ENCODE measurements at places on chromosomes 3 and 15. TPM values are rescaled to one million over a fixed set of nuclear protein-coding genes. Genes with fewer than 3 reads are reported as not detected.

DNA sequence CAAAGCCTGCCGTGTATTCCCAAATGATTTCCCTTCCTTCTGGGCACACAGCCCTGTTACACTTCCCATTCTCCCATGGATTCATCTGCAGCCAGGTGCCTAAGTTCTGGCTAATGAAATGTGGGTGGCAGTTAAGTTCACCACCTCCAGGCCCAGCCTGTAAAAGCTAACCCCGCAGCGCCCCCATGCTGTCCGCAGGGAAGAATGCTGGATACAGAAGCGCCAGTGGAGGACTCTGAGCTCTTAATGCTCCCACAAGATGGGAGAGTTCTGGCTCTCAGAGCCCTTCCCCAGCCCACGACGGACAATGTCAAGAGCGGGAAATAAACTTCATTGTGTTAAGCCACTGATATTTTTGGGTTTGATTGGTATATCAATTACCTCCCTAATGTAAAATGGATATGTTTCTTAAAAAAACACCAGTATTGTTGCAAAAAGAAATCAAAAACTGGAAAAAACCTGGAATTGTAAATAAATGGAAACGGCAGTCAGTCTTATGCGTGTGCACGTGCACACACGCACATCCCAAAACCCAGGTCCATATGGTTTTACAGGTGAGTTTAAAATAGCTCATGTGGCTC lies 37.7 kb upstream of the FGD5 start:
- H3K27me3 ChIP-seq, result peaks cover 22% of the 10 kb centered on the region
- no peaks in the 10 kb centered on the region for H3K4me1 ChIP-seq
- no peak overlapping the region for H3K27ac ChIP-seq
- DNase-seq, result peak; percentile 35
- H3K4me3 ChIP-seq, result no peak overlapping the region

DNA sequence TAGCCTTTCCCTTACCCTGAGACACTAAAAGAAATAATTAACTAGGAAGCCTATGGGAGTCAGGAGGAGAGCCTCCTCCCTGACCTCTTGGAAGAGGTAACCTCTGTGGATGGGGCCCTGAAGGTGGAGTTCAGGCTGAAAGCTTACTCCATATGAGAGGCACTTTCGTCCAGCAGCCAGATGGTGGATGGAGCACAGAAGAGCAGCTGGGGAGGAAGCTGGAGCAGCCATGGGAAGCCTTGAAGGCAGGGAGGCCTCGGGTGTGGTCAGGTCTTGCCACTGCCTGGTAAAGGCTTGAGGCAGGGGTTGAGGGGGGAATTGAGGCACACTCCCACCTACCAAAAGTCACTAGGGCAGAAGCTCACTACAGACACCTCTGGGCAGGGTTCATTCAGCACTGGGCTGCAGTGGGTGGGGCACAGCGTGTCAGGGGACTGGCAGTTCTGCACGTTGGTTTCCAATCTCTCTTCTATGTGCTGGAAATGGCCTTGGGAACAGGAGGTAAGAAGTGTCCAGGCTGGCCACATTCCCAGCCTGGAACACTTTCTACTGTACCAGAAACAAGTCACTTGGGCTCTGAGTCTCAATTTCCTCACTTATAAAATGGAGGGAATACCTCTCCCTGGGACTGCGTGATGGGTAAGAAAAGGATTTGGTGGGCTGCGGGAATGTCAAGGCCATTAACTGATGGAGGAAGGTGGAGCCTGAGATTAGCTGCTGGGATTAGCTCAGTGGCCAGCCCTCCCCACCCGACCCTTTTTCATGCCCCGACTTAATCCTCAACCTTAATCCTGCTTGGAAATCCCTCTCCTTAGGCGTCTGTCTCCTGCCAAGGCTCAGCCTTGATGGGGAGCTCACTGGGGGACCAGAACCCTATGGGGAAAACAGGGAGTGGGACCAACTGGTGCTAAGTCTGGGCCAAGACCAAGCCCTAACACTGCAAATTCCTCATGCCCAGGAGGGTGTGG lies 5.4 kb downstream of the PCBP4 start:
- H3K27me3 ChIP-seq, result peaks cover 7% of the 10 kb centered on the region
- H3K4me3 ChIP-seq, result no peak overlapping the region
- peaks cover 7% of the 10 kb centered on the region for H3K4me1 ChIP-seq
- H3K36me3 ChIP-seq, result no peaks in the 10 kb centered on the region
- no peak overlapping the region for H3K27ac ChIP-seq

GRCh38 chr3:168813225-168813802 lies 717.6 kb upstream of the GOLIM4 start:
- H3K4me1 ChIP-seq, result no peaks in the 10 kb centered on the region
- no peak for DNase-seq
- H3K27me3 ChIP-seq, result no peaks in the 10 kb centered on the region
- no peak overlapping the region for H3K4me3 ChIP-seq
- no peak overlapping the region for H3K27ac ChIP-seq

DNA sequence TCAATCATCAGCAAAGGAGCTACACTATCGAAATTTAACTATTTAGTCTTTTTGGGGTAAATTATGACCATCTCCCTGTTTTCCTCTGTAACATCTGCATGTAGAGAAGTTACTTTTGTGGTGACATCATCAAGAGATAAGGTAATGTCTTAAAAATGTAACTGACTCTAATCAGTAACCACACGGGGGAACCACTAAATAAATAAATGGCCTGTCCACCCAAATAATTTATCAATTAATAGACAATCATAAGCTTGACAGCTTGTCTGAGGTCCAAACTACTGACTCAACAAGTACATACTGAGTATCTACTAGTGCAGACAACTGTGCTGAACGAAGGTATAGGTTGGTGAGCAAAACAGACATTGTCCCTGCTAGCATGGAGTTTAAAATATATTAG lies 219.3 kb downstream of the SLC9A9 start:
- no peak overlapping the region for H3K27ac ChIP-seq
- H3K27me3 ChIP-seq, result no peaks in the 10 kb centered on the region
- no peaks in the 10 kb centered on the region for H3K36me3 ChIP-seq
- H3K4me3 ChIP-seq, result no peak overlapping the region

- H3K4me1 ChIP-seq, result peaks cover 56% of the 10 kb centered on the region
- DNase-seq, result no peak
- no peak overlapping the region for H3K27ac ChIP-seq
- H3K4me3 ChIP-seq, result no peak overlapping the region
- peaks cover 35% of the 10 kb centered on the region for H3K36me3 ChIP-seq
- no peaks in the 10 kb centered on the region for H3K27me3 ChIP-seq
Measured at GRCh38 chr3:46935168-46935858, 41.2 kb downstream of the CCDC12 start.

GRCh38 chr3:150388498-150389418 lies 19.3 kb upstream of the TSC22D2 start:
- H3K4me1 ChIP-seq, result peaks cover 17% of the 10 kb centered on the region
- no peaks in the 10 kb centered on the region for H3K36me3 ChIP-seq
- no peak overlapping the region for H3K4me3 ChIP-seq

DNA sequence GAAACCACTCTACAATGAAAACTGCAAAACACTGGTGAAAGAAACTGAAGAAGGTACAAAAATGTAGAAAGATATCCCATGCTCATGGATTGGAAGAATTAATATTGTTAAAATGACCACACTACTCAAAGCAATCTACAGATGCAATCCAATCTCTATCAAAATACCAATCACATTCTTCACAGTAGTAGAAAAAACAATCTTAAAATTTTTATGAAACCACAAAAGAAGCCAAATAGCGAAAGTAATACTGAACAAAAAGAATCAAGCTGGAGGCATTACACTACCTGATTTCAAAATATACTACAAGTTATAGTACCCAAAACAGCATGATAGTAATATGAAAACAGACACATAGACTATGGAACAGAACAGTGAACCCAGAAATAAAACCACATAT lies 36.9 kb downstream of the TXNRD3 start:
- no peak for DNase-seq
- H3K4me3 ChIP-seq, result no peak overlapping the region
- no peaks in the 10 kb centered on the region for H3K27me3 ChIP-seq

GRCh38 chr15:63502843-63503738 lies 1.3 kb upstream of the USP3 start:
- H3K4me3 ChIP-seq, result peak overlapping the region; percentile 76
- H3K27me3 ChIP-seq, result no peaks in the 10 kb centered on the region

PPM1L gene
- total RNA-seq, result 5.4 TPM

CFAP100 gene
- total RNA-seq, result not detected

SLC22A13 gene
- 0.37 TPM for total RNA-seq

GCNT3 gene
- not detected for total RNA-seq

WNT7A gene
- 0.20 TPM for total RNA-seq

CPLX3 gene
- 0.19 TPM for total RNA-seq
